Aorta (tissue), 5 donors: ENCODE measurements at places on chromosomes 5 and 9. TPM values are rescaled to one million over a fixed set of nuclear protein-coding genes. Genes with fewer than 3 reads are reported as not detected.

The FOXI1 gene
- polyA plus RNA-seq = not detected

The NMUR2 gene
- polyA plus RNA-seq = not detected

The MPDZ gene
- 29.2 TPM for polyA plus RNA-seq

The FOXD4 gene
- not detected for polyA plus RNA-seq

The PCDH12 gene
- polyA plus RNA-seq = 0.95 TPM

DNA sequence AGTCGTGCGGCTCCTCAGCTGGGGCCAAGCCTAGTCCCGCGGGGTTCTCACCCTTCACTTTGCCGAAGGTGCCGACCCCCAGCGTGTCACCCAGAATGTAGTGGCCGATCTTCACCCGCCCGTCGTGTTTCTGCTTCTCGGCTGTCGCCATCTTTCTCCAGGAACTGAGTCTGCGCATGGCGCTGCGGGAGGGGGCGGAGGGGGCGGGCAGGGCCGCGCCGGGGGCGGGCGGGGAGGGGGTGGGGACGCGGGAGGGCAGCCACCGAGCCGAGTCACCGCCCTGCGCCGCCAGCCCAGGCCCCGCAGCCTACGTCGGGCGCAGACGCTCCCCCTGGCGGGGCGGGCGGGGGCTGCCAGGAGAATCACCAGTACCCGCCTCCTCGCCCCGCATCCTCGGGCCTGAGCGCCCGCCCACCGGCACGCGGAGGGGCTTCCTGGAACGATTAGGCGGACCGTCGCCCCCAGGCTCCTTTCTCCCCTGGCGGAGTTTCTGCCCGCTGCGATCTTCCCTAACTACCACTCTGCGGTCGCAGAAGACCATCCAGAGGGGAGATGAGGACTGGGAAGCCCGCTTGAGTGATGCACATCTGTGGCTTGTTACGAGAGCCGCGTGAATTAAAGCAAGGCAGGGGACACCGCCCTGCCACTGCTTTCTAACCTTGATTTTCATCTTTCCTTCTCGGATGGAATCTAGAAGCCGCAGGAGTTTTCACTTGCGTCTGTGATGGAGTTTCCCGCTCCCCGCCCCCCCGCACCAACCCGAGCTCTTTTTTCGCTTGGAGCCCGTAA is at the start of gene PRKAA1:
PRKAA1 (minus strand) TSS at position 363 of the 789 bp plus-strand sequence; CDS start at position 178, 185 bp downstream.
- no peaks in the 10 kb centered on the region for H3K36me3 ChIP-seq
- peak; percentile 96 for DNase-seq
- no peaks in the 10 kb centered on the region for H3K4me1 ChIP-seq
- H3K4me3 ChIP-seq = peak within 1 kb of the TSS; percentile 93

DNA sequence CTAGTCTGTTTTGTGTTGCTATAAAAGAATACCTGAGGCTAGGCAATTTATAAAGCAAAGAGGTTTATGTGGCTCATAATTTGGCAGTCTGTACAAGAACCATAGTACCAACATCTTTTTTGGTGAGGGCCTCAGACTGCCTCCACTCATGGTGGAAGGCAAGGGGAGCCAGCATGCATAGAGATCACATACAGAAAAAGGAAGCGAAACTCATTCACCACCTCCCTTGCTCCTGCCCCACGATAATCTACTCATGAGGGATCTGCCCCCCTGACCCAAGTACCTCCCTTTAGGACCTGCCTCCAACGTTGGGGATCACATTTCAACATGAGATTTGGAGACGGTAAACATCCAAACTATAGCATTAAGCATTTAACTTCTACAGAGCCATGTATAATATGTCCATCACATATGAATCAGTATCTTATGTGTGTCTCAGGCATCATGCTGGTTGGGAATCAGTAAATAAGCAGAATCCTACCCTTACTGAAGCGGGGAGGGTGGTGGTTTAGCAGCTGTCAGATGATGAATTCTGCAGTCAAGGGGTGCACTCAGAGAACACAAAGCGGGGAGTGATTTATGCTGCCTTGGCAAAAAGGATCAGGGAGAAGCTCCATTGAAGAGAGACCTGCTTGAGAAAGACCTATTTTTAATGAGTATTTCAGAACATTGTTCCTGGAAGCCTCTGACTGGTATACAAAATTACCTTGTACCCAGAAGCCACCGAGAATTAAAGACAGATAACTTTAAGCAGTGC is 34.8 kb downstream of the HMGXB3 start:
- H3K27me3 ChIP-seq = no peaks in the 10 kb centered on the region
- no peak for DNase-seq
- H3K4me3 ChIP-seq = no peak overlapping the region

GRCh38 chr9:11128156-11128555 is 515.4 kb upstream of the PTPRD start:
- H3K27ac ChIP-seq = no peak overlapping the region
- no peak for DNase-seq
- no peaks in the 10 kb centered on the region for H3K36me3 ChIP-seq
- no peaks in the 10 kb centered on the region for H3K4me1 ChIP-seq

GRCh38 chr5:116651653-116652052 is 77.0 kb upstream of the SEMA6A start:
- no peak overlapping the region for H3K4me3 ChIP-seq
- no peak overlapping the region for H3K27ac ChIP-seq
- H3K36me3 ChIP-seq = no peaks in the 10 kb centered on the region
- no peaks in the 10 kb centered on the region for H3K27me3 ChIP-seq
- no peak for DNase-seq

DNA sequence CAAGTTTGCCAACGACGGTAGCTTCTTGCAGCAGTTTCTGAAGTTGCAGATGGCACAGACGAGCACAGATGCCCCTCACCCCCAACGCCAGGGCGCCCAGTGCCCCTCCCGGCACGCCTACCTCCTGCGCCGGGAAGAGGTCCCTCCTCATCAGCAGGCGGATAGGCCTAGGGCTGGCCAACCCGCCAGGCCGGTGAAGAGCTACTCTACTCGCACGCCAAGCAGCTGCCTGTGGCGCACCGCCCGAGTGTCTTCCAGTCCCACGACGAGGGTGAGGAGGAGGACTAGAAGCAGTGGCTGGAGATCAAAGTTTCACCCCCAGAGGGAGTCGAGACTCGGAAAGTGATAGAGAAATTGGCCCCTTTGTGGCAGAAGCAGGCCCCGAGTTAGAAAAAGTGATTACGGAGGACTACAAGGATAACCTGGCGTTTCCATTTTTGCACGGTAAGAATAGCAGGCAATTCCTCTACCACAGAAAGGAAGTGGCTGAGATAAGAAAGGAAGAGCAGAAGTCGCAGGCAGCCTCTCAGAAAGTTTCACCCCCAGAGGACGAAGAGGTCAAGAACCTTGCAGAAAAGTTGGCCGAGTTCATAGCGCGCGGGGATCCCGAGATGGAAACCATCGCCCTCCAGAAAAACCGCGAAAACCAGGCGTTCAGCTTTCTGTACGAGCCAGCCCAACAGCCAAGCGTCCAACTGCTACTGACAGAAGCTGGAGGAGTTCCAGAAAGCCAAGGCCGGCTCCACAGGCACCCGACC is 170.4 kb downstream of the HINT1 start:
- H3K4me3 ChIP-seq = no peak overlapping the region
- no peak overlapping the region for H3K27ac ChIP-seq
- DNase-seq = no peak
- H3K36me3 ChIP-seq = no peaks in the 10 kb centered on the region

- no peaks in the 10 kb centered on the region for H3K4me1 ChIP-seq
- H3K4me3 ChIP-seq = no peak overlapping the region
- no peak for DNase-seq
- no peaks in the 10 kb centered on the region for H3K36me3 ChIP-seq
- no peaks in the 10 kb centered on the region for H3K27me3 ChIP-seq
Measured at GRCh38 chr5:39730006-39730405, 305.2 kb upstream of the DAB2 start.

DNA sequence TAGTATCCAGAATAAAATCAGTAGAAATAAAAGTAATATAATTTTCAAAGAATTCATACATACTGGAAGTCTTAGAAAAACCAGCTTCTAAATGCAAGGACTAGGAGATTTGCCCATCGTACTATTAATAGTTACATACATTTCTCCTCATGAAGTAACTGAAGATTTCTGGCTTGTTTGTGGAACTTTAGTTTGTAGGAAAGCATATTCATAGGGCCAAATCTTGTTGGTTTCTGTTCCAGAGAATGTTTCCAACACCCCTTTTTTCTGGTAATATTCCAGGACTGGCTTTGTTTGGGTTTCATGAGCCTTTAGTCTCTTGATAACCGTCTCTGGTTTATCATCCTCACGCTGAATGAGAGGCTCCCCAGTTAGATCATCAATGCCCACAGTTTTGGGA is 66.3 kb upstream of the TJP2 start:
- no peak overlapping the region for H3K27ac ChIP-seq
- H3K4me1 ChIP-seq = no peaks in the 10 kb centered on the region
- DNase-seq = no peak
- no peaks in the 10 kb centered on the region for H3K27me3 ChIP-seq
- H3K36me3 ChIP-seq = no peaks in the 10 kb centered on the region

DNA sequence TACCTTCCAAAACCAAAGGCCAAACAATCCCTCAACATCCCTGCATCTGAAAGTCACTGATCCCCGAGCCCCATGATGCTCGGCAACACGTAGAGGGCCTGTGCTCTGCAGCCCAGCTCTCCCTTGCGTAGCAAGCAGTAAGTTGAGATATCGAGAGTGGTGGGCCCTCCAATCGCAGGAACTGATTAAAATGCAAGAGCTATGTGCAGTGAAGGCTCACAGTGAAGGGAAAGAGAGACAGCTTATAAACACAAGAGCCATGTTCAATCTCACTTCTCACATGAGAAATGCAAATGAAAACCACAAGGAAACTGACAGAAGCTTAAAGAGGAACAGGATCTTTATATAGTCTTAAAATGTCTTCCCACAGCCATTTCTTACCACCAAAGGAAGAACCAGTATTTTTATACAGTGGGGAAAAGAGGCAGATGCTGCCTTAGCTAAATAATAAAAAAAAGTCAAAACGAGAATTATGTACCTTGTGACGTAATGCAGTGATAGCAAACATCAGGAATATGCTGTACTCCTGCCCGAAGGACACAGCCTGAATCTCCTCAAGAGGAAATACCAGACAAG is 24.6 kb downstream of the TTF1 start:
- peaks cover 4% of the 10 kb centered on the region for H3K36me3 ChIP-seq
- no peaks in the 10 kb centered on the region for H3K27me3 ChIP-seq
- H3K27ac ChIP-seq = no peak overlapping the region
- H3K4me3 ChIP-seq = no peak overlapping the region

GRCh38 chr5:37738057-37738691 is 101.7 kb downstream of the GDNF start:
- H3K27me3 ChIP-seq = no peaks in the 10 kb centered on the region
- no peak overlapping the region for H3K4me3 ChIP-seq
- no peak for DNase-seq
- H3K36me3 ChIP-seq = peaks cover 2% of the 10 kb centered on the region

GRCh38 chr5:1431021-1431811 is 14.0 kb downstream of the SLC6A3 start:
- no peaks in the 10 kb centered on the region for H3K27me3 ChIP-seq
- peak; percentile 44 for DNase-seq

DNA sequence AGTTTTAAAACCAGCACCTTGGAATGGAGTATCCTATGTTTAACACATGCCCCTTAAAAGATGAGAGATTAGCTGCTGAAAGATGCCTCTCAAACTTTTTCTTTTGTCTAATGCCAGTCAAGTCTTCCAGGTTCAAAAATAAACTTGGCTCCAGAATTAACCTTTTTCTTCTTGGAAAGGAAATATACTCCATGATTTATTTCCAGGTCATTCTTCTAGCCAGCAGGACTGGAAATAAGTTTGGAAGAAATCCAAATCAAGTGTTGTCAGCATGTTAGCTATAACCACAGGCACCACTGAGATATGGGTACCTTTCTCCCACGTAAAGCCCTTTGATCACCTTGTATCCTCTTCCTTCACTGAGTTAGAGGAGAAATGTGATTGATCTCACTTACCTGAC is 56.1 kb downstream of the NLN start:
- H3K27ac ChIP-seq = no peak overlapping the region
- DNase-seq = no peak
- peaks cover 8% of the 10 kb centered on the region for H3K36me3 ChIP-seq
- no peaks in the 10 kb centered on the region for H3K4me1 ChIP-seq
- no peak overlapping the region for H3K4me3 ChIP-seq

DNA sequence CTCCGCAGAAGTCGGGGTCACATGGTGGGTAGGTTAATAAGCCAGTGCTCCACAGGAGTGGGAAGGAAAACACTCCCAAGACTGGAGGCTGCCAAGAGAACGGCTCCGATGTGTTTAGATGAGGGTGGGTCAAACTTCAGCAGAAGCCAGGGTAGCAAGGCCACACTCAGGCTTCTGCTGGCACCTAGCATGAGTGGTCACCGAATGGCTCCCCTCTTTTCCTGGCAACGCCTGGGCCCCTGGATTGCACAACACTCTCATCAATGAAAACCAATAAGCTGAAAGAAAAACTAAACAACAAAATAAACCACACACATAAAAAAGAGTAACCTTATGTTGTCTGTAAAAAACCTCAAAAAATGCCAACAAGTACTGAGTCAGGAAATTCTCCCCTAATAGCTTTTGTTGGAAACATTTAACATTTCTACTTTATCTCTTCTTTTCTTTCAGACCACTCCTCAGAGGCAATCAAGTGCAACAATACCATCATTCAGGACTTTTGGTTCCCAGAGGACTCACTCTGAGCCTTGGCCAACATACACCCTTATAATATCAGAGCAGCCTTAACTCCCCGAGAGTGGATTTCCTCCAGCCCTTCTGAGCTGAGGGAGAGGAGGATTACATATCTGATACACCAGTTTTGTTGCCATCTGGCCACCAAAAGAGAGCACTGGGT is 279.9 kb downstream of the ENC1 start:
- no peak overlapping the region for H3K4me3 ChIP-seq
- no peak for DNase-seq
- H3K27me3 ChIP-seq = no peaks in the 10 kb centered on the region
- no peaks in the 10 kb centered on the region for H3K4me1 ChIP-seq
- H3K27ac ChIP-seq = no peak overlapping the region

- H3K36me3 ChIP-seq = no peaks in the 10 kb centered on the region
- no peak overlapping the region for H3K27ac ChIP-seq
- H3K4me3 ChIP-seq = no peak overlapping the region
- no peaks in the 10 kb centered on the region for H3K27me3 ChIP-seq
- H3K4me1 ChIP-seq = no peaks in the 10 kb centered on the region
Measured at GRCh38 chr5:130624805-130625204, 540.3 kb downstream of the HINT1 start.

GRCh38 chr5:62729675-62730074 is 151.1 kb downstream of the LRRC70 start:
- H3K4me3 ChIP-seq = no peak overlapping the region
- H3K27ac ChIP-seq = no peak overlapping the region
- peaks cover 2% of the 10 kb centered on the region for H3K4me1 ChIP-seq
- H3K36me3 ChIP-seq = no peaks in the 10 kb centered on the region
- H3K27me3 ChIP-seq = peaks cover 2% of the 10 kb centered on the region

GRCh38 chr9:16450578-16450977 is 419.9 kb downstream of the BNC2 start:
- H3K4me3 ChIP-seq = no peak overlapping the region
- no peaks in the 10 kb centered on the region for H3K36me3 ChIP-seq
- DNase-seq = no peak
- H3K27ac ChIP-seq = no peak overlapping the region

- peaks cover 7% of the 10 kb centered on the region for H3K4me1 ChIP-seq
- H3K36me3 ChIP-seq = no peaks in the 10 kb centered on the region
- H3K27me3 ChIP-seq = no peaks in the 10 kb centered on the region
Measured at GRCh38 chr5:107499237-107499636, 171.5 kb downstream of the EFNA5 start.
